ENCODE measurements at places on chromosomes 6 and 20.

- no peak for DNase-seq
Observed at GRCh38 chr6:156021746-156022396, 566.2 kb upstream of the NOX3 start.

DNA sequence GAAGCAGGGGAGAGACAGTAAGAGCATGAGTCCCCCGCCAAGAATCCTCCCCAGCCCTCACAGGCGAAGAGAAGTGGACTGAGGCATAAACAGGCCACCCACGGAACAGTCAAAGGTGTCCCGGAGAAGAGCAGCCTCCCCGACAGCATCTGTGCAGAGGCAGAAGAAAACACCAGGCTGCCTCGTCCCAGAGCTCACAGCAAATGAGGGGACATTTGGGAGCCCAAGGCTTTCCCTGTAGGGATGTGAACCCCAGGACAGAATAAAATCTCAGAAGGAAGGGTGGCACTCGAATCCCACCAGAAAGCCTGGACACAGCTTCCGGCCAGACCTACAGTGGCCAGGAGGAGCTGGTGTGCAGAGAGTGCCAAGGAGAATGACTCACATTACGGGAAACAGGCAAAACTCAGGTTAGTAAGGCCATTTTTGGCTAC lies 90.4 kb downstream of the DLL1 start:
- no peak for DNase-seq

DNA sequence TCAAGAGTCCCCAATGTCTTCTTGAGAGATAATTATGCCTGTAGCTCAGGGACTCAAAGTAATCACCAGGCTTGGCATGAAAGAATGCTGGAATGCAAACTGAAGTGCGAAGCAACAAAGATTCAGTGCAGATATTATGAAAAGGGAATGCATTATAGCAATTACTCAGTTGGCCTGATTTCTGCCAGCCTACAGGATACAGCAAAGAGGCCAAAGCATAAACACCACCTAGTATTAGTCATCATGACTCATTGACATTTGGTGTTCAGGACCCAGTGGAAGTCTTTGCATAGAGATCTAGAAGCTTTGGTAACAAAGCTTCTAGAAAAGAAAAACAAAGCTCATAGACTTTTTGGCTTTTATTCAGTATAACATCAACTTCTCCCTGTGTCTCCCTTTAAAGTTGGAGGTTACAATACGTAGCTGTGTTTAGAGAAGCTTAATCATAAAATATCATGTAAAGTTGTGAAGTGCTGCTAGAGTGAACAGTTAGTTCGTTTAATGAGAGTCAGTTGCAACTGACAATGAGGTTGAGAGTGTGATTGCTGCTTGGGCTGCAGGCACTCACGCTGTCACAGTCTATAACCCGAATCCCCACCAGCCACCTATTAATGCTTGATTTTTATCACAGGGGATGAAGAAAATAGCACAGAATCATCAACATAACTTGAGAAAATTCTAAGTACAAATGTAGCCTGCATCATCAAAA lies 932.7 kb downstream of the TFAP2A start:
- DNase-seq: no peak

- DNase-seq: no peak
Observed at GRCh38 chr6:168784426-168784825, 343.4 kb downstream of the SMOC2 start.

DNA sequence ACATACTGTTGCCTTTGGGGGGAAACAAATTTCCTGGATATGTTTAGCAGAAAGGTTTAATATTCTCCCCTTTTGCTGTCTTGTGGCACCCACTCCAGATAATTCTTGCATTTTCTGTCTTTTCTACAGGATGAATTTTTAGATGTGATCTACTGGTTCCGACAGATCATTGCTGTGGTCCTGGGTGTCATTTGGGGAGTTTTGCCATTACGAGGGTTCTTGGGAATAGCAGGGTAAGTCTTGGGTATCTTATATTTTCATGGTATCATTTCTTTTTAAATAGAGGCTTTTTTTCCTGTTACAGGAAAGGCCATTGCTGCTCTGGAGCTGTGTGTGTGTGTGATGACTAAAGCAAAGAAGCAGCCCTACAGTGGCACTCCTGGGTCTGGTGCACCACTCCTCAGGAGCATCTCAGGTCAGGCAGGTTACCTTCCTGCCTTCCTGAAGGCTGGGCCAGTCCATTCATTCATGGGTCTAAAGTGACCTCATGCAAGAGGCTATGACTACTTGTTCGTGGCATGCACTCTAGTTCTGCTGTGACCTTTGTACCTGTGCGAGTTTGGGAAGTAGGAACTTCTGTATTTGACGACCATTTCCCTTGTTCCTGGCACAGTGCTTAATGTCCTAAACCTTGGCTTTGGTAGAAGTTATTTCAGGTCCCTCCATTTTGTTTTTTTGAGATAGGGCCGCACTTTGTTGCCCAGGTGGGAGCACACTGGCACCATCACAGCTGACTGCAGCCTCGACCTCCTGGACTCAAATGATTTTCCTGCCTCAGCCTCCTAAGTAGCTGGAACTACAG lies 2.2 kb downstream of the RAB5IF start:
- DNase-seq: no peak

GRCh38 chr6:39933669-39934130 lies 562 bp downstream of the MOCS1 start:
- DNase-seq: no peak

Measured in caudate nucleus (tissue), 63 donors.